ENCODE measurements at places on chromosomes 11 and 22.

DNA sequence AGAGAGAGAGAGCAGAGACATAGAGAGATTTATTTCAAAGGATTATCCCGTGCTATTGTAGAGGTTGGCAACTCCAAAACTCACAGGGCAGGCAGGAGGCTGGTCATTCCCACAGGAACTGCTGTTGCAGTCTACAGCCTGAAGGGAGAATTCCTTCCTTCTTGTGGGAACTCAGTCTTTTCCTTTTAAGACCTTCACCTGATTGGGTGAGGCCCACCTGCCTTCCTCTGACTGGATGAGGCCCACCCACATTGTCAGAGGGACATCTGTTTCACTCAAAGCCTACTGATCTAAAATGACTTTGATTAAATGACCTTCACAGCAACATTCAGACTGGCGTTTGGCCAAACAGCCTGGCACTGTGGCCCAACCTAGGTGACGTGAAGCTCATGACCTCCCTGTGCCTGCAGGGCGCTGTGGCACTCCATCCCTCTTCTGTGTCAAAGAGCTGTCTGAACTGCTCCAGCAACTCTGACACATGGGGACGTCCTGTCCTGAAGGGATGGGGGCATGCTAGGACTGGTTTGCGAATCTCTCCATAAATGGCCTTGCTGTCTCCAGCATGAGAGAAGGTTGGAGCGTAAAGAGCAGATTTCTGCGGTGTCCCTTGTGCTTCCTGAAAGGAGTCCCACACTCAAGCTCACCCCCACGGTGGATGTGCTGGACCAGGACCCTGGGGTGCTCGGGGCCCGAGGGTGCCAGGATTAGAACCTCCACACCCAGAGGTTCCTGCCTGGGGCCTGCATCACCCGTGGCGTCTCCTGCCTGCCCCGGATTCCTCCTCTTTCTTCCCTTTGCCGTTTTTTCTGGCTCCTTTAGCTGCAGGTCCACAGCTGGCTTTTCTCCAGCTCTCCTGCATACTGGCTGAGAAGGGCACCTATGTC, 20.7 kb downstream of the KRTAP5-5 start:
- no peak for DNase-seq

DNA sequence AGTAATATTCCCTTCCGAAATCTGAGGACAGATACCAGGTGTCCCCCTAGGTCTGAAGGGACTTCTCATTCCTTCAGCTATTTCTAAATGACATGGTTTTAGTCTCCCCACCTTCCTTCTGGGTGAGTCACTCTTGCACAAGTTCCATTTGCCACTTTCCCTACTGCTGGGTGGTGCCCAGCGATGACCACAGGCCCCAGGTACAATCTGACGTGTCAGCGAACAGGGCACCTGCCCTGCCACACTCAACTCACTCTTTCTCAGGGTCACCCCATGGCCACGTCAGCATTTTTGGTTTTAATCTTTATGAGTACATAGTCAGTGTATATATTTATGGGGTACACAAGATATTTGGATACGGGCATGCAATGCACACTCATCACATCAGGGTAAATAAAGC, 17.2 kb downstream of the POU2AF1 start:
- no peak for DNase-seq

- no peak for DNase-seq
Observed at GRCh38 chr22:46604306-46604690, 15.9 kb upstream of the GRAMD4 start.

GRCh38 chr11:57751676-57752253, at the start of gene BTBD18:
Gene BTBD18 (minus strand): TSS chr11:57751819. CDS start chr11:57751188, 631 bp downstream.
- DNase-seq, result peak; percentile 72

DNA sequence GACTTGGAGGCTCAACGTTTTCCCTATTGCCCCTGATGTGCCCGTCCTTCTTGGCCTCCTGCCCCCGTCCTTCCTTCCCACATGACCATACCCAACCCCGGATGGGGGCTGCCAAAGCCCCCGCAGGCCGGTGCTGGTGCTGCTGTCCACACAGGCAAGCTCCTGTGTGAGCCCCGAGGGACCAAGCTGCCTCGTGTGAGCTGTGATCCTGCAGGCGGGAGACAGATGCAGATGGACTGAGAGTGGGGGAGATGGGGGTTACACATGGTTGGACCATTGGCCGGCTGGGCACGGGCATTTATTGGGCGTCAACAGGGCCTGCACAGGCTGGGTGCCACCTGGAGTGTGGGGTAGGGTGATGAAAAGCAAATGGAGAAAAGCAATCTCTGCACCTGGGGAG, 313.2 kb upstream of the B3GAT1 start:
- DNase-seq, result no peak

GRCh38 chr11:82858133-82858532, 42.1 kb downstream of the PRCP start:
- DNase-seq, result no peak

DNA sequence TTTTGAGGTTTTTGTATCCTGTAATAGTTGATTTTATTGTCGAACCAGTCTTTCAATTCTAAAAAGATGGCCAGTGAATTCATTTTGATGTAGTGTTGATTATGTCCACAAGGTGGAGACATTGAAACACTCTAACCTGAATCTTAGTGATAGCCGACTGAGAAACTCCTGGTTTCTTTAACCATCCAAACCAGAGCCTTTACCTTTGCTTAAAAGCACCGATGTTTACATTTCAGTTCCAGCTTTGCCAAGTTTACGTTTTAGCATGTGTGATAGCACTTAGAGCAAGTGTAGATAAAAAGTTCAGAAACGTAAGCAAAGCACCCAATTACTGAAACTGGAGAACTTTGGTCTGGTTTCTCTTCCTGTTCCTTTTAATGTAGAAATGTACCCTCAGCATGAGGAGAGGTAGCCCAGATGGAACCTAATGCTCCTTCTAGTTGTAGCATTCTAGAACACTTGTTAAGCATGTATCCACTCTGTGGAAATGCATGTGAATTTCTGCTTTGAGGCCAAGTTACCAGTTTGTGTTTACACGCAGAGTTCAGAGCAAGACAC, 208.6 kb downstream of the DBX1 start:
- peak; percentile 90 for DNase-seq

DNA sequence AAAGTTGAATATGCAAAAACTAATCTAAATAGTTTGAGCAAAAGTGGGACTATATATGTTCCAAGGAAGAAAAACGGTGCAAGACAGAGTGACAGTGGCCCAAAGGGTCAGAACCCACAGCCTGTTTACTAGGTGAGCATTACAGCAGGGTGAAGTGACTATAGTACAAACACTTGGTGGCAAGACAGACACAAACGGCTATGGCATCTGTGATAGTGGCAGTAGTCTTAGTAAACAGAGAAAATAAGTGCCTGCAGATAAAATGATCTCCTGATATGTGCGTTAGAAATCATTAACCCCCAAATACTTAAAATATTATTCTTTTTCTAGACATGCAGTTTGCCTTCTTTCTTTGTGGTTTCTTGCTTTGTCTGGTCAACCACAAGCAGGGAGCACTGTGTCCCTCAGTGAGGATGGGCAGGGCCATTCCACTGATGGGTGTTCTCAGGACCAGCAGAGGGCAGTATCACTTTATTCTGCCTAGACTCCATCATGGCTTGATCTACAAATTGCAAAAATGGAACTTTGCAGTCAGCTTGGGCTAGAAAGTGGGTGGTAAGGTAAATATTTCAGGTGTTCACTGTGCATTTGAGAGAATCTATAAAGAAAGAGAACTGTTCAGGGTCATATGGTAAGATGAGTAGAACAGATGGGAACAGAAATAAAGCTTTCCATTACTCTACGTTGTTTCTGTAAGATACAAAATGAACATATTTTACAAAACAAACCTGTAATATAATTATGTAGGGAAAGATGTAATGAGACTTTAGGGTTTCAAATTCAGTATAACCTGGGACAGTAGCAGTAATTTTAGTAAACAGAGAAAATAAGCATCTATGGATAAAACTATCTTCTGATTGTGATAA, 198.2 kb downstream of the SWAP70 start:
- peak; percentile 70 for DNase-seq

GRCh38 chr11:135073381-135073780, 661.3 kb upstream of the B3GAT1 start:
- no peak for DNase-seq

DNA sequence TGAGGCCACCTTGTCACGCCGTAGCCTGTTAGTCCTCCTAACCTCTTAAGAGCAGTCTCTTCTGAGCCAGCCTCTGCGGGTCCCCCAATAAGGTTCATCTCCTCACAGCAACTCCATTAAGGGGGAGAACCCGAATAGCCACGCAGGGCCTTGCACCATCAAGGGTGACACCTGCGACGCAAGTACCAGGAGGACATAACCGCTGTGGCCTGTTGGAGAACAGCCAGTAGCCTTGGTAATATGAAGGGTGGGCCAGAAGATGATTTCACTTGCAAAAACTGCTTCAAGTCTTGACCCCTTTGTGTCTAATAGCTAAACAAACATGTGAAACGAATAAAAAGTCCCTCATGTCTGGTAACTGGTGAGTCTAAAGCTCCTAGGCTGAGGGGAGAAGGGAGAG, 14.8 kb downstream of the ARFGAP2 start:
- no peak for DNase-seq

GRCh38 chr11:116835791-116836631, 1.4 kb downstream of the APOA1 start:
- peak; percentile 92 for DNase-seq

- no peak for DNase-seq
Observed at GRCh38 chr22:20245577-20246367, 22.3 kb downstream of the RTN4R start.

DNA sequence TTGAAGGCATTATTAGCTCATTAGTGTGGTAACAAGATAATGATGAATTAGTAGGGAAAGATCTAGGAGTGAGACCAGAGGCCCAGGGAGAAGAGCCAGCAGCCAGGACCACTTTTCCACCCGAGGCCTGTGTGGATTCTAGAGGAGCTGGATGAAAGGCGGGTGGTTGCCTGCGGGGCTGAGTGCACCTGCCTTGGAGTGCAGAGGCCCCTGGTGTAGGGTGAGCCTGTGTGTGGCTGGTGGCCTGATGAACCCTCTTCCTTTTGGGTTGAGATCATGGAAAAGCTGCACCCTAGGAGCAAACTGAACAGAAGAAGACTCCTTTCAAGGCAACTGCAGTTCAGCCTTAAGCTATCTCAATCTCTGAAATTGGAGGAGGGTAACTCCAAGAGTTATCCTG, 5.9 kb upstream of the TP53AIP1 start:
- no peak for DNase-seq

DNA sequence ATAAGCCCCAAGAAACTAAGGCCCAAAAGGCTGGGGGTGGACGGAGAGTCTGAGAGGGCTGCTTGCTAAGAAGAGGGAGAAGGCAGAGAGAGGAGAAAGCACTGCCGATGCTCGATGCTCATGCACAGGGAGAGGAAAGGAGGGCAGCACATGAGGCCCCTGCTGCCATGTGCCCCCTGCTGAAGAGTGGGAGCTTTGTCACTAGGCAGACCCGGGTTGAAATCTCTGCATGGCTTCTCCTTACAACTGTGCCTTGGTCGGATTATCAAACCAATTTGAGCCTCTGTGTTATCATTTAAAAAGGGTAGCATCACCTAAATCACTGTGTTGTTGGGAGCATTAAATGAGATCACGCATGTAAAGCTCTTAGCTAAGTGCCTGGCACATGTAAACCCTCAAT, 330.5 kb downstream of the NXPE2 start:
- no peak for DNase-seq

DNA sequence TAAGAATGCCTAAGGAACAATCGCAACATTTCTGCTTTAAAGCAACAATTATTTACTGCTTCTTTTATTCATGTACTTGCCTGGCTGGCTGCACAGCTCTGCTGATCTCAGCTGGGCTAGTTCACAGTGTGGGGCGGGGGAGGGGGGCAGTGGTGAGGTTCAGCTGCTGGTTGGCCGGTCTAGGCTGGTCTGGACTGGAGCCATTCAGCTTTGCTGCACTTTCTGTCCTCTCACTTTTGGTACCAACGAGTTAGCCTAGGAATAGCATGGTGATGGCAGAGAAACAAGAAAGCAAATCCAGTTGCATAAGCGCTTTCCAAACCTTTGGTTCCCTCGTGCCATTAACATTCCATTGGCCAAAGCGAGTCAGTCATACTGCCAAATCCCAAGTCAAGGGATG, 16.0 kb upstream of the MIF start:
- no peak for DNase-seq

DNA sequence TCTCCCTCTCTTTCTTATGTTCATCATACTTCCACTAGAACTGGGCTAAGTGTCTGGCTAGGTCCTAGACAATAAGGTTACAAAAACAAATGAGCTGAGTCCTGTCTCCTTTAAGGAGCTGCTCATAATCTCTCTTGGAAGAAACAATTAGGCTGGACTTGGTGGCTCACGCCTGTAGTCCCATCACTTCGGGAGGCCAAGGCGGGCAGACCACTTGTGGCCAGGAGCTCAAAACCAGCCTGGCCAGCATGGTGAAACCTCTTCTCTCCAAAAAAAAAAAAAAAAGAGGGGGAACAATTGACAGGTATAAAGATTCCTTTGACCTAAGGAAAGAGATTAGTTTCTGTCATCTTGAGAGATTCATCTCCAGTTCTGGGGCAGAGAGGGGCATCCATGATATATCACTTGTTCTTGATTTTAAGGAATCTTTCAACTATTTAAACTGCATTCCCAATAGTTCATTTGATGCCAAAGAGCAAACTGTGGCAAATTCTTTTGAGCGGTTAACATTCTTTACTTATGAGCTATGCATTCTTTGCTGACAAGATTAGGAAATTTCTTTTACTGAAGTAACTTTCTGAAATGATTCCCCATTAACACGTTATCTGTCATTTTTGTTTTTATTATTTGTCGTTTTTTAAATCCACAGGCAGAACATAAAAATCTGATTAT, 125.5 kb downstream of the C11orf87 start:
- peak; percentile 56 for DNase-seq

- DNase-seq, result peak; percentile 31
Observed at GRCh38 chr11:44008088-44008501, 39.7 kb upstream of the ACCSL start.

DNA sequence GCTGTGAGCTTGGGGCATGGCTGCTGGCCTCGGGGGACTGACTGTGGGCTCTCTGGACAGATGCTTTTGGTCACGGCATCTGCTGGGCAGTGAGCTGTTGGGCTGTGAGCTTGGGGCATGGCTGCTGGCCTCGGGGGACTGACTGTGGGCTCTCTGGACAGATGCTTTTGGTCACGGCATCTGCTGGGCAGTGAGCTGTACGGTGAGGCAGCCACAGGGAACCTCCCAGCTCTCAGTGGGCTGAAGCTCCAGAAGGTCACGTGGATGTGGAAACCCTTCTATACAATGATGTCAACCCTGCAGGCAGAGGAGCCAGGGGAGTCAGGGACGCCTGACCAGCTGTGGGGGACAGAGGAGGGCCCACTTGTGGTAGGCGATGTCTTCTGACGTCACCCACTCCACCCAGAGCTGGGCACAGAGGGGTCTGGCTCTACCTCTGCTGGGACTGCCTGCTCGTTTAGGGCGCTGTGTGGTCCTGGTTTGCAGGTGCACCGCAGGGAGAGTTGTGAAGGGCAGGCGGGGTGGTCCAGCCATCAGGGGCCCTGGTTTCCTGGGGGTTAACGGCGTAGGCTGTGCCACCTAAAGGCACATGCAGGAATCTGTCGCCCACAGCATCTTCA, 1331.3 kb downstream of the BRD1 start:
- DNase-seq, result no peak

- DNase-seq, result no peak
Observed at GRCh38 chr11:9901943-9902342, 238.1 kb downstream of the SWAP70 start.
